ENCODE measurements at places on chromosomes 6 and 20.
A peak's percentile ranks its signal among the peaks of the same experiment; 100 is the strongest.

DNA sequence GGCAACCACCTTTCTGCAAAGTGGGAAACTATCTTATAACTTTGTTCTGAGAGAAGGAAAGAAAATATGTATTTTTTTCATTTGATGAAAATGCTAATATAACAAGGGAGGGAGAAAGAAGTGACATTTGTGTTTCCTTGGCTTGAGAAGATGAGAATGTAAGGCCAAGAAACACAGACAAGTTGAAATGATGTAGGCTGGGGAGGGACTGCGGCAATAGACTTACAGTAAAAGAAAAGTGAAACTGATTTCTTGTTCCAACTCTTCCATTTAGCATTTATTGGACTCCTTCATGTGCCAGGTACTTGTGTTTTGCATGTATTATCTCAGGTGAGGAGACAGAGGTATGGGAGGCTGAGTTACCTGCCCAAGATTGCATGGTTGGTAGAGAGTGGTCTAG lies 130.9 kb downstream of the CARMIL1 start:
- DNase-seq = peak; percentile 61

GRCh38 chr6:134626589-134626988 lies 308.7 kb upstream of the SGK1 start:
- DNase-seq = no peak

DNA sequence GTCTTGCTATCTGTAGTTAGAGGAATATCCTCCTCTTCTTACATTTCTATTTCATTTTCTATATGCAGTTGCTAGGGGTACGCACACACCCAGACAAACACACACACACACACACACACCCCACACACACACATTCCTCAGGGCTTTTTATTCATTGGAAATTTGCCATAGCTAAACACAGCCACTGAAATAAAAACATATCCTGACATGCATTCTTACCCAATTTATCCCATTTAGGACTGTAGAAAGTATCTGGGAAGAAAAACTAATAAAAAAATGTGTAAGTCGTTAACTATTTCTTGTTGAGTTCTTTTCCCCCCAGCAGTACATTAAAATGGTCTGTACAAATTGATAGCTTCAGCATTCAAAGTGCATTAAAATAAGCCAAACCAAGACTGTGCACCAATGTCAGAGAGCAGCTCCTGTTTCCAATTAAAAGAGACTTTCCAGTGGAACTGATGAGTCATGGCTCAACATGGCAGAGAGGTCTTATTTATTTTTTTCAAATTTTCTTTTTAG lies 357.9 kb upstream of the AGPAT4 start:
- DNase-seq = peak; percentile 12

- peak; percentile 38 for DNase-seq
These were observed 145.9 kb upstream of the CITED2 start for GRCh38 chr6:139520321-139520768.

- no peak for DNase-seq
These were observed 160.3 kb upstream of the ATXN1 start for GRCh38 chr6:16921399-16922110.

GRCh38 chr6:19851241-19852089 lies 14.3 kb downstream of the ID4 start:
- DNase-seq = peak; percentile 74

- peak; percentile 74 for DNase-seq
These were observed 40.1 kb downstream of the SLC24A3 start for GRCh38 chr20:19252451-19253120.

DNA sequence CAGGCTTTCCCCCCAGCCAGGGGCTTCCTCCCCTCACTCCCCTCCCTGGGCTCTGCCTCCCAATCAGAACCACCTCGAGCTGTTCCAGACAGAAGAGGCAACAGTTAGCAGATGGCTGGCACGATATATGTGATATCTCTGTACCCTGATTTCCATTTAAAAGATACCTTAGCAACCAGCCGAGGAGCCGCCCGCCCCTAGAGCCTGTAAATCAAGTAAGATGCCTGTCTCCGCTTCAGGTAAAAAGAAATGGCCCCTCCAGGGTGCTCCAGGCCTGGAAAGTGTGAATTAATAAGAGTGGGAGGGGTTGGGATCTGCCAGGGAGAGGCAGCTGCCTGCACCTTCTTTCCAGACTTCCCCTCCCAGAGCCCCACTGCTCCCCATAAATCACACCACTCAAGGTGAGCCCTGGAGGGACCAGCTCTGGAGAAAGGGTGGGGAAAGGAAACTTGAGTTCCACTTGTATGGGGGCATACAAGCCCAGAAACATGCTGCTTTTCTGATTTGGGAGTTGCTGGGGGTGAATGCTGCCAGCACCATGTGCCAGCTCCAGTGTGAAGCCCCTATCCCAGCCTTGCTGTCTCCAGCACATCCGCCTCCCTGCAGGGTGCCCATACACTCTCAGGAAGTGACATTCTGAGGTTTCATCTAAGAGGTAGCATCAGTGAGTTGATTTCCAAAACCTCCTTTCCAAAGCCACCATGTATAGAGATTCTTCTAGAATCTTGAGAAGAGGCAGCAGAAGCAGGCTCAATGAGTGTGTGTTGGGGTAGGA lies 148.0 kb downstream of the LRFN2 start:
- no peak for DNase-seq

- DNase-seq = peak; percentile 18
These were observed 931 bp upstream of the MTCL3 start for GRCh38 chr6:127520066-127520465.

- DNase-seq = no peak
These were observed 32.4 kb upstream of the KIF13A start for GRCh38 chr6:18019539-18020534.

- DNase-seq = no peak
These were observed 52.6 kb upstream of the SALL4 start for GRCh38 chr20:51854921-51855320.

DNA sequence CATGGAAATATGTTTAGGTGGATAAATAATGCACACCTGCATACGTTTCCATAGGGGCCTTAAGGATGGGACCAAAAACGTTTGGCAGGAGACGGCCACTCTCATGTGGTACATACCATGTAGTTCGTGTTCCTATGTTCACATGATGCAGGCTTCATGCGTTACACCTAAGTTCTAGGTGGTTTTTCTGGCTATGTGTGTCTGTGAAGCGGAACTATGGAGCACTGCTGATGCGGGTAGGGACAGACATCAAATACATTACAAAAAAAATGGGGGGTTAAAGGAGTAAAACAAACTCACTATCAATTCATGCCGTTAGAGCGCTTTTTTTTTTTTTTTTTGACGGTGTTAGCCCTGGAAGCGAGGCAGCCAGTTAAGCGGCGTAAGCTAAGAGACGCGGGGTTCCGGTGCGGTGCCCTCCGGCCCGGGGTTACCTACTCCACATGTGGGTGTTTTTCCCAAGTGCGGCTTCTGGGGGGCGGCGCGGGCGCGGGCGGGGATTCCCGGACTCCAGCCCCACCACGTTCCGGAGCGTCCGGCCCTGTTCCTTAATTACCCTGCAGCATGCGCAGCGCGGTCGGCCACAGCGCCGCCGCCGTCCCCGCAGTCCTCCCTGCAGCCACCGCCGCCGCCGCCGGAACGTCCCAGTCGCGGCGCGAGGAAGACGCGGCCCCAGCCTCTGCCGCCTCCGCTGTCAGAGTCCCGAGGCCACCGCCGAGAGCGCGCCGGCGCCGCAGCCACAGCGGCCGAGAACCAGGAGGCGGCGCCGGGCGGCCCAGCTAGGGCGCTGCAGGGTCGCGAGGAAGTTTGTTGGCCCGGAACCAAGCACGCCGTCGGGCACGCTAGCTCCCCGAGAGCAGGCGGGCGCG lies 648 bp downstream of the COL19A1 start:
- DNase-seq = peak; percentile 66

DNA sequence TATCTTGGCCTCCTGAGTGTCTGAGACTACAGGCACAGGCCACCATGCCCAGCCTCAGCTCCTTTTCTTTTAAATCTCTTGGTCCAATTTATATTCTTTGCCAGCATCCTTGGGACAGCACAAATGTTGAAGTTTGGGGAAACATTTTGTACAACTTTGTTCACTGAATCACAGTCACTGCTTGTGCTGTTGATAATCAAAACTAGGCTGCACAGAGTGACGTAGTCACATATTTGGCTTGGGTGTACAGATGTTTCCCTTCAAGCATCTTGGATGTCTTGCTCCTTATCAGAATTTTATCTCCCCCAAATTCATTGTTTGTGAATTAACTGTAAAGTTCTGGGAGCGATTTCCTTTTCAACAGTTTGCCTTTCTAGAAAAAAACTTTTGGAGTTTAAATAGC lies 17.9 kb downstream of the CARMIL1 start:
- DNase-seq = no peak

GRCh38 chr6:128388380-128388779 lies 132.0 kb downstream of the PTPRK start:
- no peak for DNase-seq

GRCh38 chr6:30155520-30156261 lies 5.3 kb downstream of the TRIM10 start:
- no peak for DNase-seq

GRCh38 chr6:168713839-168714238 lies 272.9 kb downstream of the SMOC2 start:
- DNase-seq = no peak

DNA sequence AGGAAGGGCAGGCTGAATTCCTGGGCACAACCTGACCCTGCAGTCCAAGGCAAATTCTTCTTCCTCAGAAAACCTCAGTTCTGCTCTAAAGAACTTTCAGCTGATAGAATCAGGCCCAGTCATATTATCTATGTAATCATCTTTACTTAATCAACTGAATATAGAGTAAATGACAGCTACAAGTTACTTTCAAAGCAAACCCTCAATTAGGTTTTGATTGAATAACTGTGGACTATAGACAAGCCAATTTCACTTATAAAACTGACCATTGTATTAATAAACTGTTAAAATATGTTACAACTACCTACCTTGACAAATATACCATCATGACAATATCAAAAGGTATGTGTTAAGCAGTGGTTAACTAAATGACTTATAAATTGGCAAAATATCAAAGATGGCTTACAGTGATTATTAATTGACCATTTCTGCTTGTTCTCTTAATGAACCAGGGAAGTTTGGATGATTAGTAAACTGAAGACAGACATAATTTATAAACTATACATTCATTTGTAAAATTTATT lies 46.1 kb upstream of the ADGRF5 start:
- no peak for DNase-seq

GRCh38 chr20:9999645-10000044 lies 35.1 kb upstream of the ANKEF1 start:
- peak; percentile 57 for DNase-seq

DNA sequence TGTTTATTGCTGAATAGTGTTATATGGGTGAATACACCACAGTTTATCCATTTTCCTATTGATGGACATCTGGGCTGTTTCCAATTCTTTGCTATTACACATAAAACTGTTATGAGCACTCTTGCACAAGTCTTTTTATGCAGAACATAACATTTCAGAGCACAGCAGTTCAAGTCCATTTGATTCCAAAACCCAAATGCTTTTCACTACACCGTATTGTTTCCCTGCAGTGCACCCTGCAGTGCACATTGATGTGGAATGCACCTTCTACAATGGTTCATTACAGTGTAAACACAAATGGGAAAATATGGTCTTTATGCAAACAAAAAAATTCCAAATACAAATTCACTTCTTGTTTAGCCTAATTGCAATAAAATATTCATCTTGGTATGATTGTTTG lies 3.6 kb upstream of the SLC2A12 start:
- no peak for DNase-seq

GRCh38 chr20:20666359-20666758 lies 46.1 kb downstream of the RALGAPA2 start:
- no peak for DNase-seq

DNA sequence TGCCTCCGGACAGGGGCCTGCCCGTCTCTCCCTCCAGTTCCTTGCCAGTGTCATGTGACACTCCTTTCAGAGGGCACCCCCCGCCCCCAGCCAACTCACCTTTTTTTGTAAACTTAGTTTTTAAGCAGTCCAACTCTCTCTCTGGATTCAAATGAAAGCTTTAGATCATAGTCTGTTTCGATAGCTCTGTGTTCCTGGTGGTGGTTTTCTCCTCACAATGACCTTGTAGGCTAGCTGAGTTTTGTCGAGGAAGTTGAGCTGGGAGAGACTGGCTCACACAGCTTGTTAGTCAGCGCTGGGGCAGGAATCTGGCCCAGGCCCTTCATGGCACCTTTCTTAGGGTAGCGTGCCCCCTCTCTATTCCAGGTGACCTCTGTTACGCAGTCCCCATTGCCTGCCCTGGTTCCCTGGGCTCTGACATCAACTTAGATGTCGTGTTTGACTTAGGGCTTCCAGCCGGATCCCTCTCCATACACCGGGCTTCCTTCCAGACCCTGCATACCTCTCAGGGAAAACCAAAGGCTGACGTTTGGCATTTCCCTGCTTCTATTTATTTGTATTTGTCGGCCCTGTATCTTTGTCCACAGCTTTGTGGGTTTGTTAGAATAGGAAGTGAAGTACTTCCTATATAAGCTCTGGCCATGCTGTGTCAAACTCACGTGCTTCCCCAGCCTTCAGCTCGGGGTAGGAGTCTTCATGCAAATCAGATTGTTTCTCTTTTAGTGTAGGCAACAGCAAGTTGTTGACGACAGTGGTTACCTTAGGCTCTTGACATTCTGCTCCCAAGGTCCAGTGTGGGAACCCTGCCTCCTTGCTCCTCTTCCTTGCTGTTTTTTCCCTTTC lies 12.7 kb downstream of the IGF2R start:
- DNase-seq = peak; percentile 89

DNA sequence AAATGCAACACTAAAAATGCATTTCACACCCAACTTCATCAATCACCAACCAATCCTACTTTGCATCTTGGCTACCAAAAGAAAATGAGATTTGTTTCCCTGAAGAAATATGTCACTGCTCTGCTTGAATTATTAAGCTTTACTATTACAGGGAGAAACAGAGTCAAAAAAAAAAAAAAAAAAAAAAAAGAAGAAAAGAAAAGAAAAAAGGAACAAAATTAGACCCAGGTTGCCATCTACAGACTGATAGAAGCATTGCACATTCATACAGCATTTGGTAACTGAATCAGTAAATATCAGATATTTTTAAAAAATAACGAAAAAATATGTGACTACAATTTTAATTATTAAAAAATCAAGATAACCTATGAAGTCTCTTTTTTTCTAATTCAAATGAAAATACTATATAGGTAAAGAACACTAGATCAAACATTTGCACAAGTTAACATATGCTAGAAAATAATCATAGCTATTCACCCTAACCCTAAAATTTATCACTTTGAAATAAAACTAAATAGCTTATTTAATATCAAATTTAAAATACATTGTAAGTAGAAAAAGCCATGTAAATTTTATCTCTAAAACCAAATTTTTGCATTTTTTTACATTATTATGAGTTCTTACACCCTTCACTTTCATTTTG lies 83.3 kb downstream of the DCDC2 start:
- peak; percentile 68 for DNase-seq

- DNase-seq = no peak
These were observed 49.3 kb downstream of the CD83 start for GRCh38 chr6:14166839-14167238.

DNA sequence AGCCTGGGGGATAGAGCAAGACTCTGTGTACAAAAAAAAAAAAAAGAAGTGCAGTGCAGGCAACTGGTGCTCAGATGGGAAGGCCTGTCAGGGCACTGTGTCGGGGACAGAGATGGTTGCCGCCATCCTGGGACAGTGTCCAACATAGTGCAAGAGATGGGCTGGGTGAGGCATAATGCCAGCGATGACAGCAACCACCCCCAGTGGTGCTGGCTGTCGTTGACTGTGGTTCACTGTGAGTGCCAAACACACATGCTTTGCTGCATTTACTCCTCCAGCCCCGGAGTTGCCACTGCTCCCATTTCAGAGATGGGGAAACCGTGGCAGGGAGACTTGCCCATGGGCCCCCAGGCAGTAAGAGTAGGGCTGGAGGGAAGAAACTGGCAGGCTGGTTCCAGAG lies 5.2 kb upstream of the C20orf203 start:
- no peak for DNase-seq
